Stimulated activated CD8-positive, alpha-beta memory T cell treated with anti-CD3 and anti-CD28 coated beads, Interleukin-15, amount 100 ng/mL, for 48 hours (primary cell): ENCODE measurements at places on chromosomes 4 and X.

- DNase-seq = no peak
Observed at GRCh38 chr4:3613967-3614730, 81.9 kb upstream of the LRPAP1 start.

GRCh38 chr4:122360754-122361153, 18.1 kb upstream of the ADAD1 start:
- no peak for DNase-seq

DNA sequence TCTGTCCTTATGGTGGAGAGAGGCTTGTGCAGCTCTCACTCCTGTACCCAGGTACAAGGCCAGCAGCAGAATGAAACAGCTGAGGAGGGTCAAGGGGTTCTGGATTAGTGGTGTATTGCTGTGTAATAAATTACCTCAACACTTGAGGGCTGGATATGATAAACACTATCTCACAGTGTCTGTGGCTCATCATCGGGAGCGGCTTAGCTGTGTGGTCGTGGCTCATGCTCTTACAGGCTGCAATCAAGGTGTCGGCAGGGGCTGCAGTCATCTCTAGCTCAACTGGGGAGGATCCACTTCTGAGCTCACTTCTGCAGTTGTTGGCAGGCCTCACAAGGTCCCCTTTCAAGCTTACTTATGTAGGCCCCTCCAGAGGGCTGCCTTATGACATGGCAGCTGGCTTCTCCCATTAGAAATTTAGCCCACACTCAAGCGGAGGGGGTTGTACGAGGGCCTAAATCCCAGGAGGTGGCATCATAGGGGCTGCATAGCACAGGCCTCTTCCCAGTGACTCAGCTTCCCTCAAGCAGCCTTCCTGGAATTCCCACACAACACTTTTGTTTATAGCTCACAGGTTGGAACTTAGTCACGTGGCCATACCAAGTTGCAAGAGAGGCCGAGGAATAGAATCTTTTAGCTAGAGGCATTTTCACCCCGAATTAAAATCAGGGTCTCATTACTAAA, 148.2 kb upstream of the RPS6KA3 start:
- no peak for DNase-seq

DNA sequence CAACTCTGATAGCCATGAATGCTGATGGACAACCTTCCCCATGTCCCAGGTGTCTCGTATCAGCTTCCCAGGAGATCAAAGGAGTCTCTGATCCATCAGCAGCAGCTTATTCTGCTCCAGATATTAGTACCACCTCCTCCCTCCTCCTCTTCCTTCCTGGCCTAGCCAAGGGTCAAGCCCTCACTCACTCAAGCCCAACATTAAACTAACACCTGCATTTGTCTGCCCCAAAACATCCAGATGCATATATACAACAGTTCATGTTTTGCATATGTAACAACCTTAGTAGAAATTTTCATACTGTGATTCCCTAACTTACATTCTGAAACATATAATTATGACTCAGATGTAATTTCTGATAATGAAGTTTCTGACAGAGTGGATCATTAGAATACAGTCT, 29.9 kb downstream of the BCLAF3 start:
- DNase-seq = no peak

- DNase-seq = no peak
Observed at GRCh38 chrX:41759817-41760216, 35.8 kb downstream of the GPR82 start.

DNA sequence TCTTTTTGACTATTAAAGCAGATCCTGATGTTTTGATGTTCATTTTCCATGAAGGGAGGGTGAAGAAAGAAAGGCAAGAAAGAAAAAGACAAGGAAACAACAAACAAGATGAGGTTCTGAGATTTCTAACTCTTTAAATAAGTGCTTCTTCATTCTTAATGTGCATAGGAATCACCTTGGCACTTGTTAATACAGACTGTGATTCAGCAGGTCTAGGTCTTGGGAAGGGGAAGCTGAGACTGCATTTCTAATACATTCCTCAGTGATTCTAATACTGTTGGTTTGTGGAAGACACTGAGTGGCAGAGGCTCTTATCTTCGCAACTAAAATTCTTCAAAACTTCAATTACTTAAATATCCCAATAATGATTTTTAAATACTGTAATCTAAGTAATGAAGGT, 95.2 kb upstream of the NAP1L5 start:
- DNase-seq = no peak

GRCh38 chrX:111133389-111133788, 37.4 kb downstream of the PAK3 start:
- no peak for DNase-seq

GRCh38 chr4:2007804-2008670, 737 bp downstream of the NELFA start:
- no peak for DNase-seq

- DNase-seq = no peak
Observed at GRCh38 chr4:22462688-22463087, 53.2 kb downstream of the ADGRA3 start.

- no peak for DNase-seq
Observed at GRCh38 chrX:18668071-18668835, 3.7 kb downstream of the RS1 start.

GRCh38 chr4:66852843-66853242, 692.5 kb downstream of the CENPC start:
- DNase-seq = no peak

DNA sequence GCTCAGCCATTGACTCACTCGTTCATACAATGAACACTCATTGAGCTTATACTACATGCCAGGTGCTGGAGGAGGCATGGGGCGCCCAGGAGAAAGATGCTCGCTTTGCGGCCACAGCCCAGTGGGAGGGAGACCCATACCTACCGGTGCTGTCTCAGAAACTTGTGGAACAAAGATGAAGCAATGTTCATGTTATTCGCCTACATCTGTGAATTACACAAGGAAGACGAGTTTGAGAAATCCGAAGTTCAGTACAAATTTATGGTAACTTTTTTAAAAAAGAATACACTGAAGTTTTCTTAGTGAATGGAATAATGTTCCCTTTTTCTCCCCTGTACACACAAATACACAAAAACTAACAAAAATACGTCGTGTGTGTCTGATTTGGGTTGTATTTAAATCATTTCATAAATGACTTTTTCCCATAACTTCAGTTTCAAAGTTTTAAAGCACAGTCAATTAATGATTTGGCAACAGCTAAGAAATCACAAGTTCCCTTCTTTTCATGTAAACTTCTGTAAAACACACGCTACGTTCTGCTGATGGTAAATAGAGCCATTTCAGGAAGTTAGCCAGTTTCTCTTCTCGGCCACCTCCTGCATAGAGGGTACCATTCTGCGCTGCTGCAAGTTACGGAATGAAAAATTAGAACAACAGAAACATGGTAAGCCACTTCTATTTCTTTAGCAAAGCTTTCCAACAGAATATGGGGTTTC, at the start of gene TLR8:
Gene TLR8, plus strand, starts transcription at position 575 of the 716 bp plus-strand sequence. Its CDS starts 87 bp downstream, at position 662.
- no peak for DNase-seq

GRCh38 chr4:112302320-112303274, 5.4 kb downstream of the ALPK1 start:
- no peak for DNase-seq

DNA sequence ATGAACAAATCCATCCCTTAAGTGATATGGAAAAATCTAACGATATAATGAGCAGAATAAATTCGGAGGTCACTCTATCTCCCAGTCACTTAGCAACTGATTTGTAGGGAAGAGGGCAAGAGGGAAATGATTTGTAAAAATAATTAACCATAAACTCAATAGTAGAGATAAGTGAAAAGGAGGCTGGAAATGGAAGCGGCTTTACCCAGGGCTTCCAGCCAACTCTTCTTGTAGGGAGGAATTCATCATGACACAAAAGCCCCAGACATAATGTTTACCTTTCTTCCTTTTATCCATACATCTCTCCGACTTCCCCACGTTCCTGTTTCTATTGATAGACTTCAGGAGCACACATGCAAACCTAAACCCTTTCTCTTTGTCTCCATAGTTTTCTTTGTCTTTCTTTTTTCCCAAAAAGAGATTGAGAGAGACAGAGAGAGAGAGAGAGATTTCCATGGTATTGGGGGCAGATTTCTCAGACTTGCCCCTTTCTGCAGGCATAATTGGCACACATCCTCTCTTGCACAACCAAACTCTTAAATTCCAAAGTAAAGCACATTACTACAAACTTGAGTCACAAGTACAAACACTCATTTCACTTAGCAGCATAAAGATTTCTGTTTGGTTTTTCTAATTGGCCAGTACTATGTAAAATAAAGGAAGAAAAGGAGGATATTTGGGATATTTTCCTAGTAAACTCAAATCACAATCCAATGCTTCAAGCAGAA, 140.9 kb downstream of the MAPK10 start:
- DNase-seq = no peak

DNA sequence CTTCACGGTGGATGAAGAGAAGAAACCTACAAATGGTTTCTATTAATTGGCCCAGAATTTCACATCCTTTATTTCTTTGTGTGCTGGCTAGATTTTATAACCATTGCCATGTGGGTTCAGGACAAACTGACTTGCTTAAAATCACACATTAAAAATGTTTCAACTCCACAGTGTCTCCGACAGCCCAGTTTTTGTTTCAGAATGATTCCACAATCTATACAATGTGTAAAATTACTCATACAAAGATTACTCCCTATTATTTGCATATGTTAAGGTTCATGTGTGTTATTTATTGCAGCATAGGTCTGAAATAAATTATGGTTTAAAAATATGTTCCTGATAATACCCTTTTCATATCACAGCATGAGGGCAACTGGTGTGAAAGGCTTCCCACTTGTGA, 20.6 kb downstream of the DCHS2 start:
- no peak for DNase-seq

- no peak for DNase-seq
Observed at GRCh38 chr4:148515248-148515647, 73.0 kb upstream of the NR3C2 start.

- DNase-seq = no peak
Observed at GRCh38 chrX:129795584-129795983, 15.8 kb downstream of the SASH3 start.

GRCh38 chr4:69727926-69728325, 32.5 kb downstream of the SULT1B1 start:
- DNase-seq = no peak

DNA sequence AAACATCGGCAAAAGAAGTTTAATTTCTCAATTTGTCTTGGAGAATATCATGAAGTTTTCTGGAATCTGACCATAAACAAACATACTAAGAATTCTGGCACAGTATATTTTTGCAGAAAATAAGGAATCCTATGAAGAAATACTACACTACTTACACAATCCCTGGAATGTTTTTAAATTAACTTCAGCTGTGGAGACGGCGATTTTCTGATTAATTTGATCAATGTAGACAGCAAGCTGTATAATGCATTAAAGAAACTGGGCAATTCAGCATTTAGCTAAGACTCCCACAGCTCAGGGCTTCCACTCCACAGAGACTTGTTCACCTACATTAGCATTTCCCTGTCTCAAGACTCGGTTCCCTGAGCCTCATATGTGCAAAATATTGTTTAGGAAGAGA, 12.2 kb downstream of the EGFL6 start:
- no peak for DNase-seq

DNA sequence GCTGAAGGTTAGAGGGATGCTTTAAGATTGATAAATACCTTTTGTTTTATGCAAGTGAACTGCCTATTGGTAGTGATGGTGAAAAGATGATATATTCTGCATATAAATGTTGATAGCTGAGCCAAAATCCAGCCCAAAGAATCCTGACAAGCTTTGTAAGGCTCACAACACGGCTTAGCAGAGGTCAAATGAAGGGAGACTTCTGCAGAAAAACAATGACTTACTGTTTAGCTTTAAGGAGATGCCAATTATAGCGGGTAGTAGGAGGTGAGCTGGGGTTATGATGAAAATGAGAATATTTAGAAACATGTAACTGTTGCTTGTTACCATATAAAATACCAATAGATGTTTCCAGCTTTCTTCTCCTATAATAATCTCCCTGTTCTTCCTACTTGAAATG, 97.1 kb downstream of the AFF1 start:
- DNase-seq = no peak

DNA sequence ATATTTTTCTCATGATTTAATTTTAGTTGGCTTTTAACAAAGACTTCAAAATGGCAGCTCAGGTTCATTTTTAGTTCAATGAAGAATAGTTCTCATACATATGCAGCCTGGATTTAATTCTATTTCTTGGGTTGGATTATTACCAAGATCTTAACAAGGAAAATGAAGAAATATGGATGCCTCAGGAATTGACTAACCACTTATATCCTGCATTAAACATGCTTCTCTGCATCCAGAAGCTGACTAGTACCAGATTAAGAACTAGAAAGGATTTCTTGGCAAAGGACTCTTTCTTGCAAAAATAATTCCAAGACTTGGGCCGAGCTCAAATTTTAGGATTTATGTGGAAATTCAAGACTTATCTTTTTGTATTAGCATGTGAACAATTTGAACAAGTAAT, 5.6 kb upstream of the KLHL2 start:
- no peak for DNase-seq

GRCh38 chrX:151680805-151681204, 14.5 kb upstream of the PRRG3 start:
- DNase-seq = peak; percentile 23

DNA sequence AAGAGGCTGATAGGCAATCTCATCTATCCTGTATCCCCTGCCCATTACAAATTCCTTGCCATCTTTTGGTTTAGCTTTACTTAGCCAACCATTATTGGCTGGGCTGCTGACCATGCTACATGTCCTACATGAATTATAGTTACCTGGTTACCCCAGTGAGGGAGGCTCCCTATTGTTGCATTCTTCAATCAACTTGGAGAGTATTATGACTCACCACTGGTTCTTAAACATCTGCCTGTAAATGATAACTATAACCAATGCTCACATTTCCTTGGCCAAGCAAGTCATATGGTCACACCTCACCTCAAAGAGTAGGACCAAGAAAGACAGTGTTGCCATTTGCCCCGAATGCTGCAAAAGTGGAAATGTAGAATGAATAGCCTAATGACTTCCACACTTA, 297.6 kb downstream of the IL15 start:
- DNase-seq = no peak

- DNase-seq = no peak
Observed at GRCh38 chr4:168384437-168385141, 66.0 kb upstream of the DDX60 start.

- no peak for DNase-seq
Observed at GRCh38 chr4:152278172-152278504, 257.8 kb downstream of the FBXW7 start.

DNA sequence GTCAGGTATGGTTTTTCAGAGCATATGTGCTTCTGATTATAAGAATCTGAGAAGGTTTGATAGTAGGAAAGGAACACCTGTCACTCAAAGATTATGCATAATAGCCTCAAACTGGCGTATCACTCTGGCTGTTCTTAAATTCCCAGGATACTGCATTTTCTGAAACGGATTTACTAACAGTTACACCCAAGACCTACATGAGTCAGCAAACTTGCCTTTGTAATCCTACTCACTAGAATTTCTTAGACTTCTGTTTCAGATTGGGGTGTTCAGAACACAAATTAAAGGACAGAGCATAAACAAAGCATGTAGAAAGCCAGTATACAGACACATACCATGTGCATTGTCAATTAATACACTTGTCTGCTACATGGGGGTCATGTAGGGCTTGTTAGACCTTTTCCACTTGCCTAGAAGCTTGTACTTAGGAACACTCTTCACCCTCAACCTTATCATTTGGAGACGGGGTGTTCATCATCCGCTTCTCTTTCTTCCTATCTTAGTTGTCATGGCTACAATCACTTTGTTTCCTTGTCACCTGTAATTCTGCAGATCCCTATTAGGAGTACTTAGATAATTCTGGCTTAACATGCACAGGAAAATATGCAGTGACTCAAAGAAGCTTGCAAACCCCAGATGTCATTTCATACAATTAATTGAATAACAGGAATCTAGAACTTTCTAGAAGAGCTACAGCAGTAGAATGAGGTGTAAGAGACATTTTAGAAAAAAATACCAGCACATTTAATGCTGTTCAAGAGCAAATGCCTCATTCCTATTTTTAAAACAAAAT, 593.0 kb upstream of the TENM3 start:
- DNase-seq = no peak
